Activated CD8-positive, alpha-beta memory T cell treated with anti-CD3 and anti-CD28 coated beads for 48 hours (primary cell): ENCODE measurements at places on chromosomes 11 and 22.

- no peak for DNase-seq
These were observed 41.9 kb upstream of the PCF11 start for GRCh38 chr11:83115026-83115425.

GRCh38 chr11:2529636-2530035 lies 84.8 kb downstream of the KCNQ1 start:
- DNase-seq: no peak

- no peak for DNase-seq
These were observed 37.0 kb downstream of the TENM4 start for GRCh38 chr11:79403839-79404238.

DNA sequence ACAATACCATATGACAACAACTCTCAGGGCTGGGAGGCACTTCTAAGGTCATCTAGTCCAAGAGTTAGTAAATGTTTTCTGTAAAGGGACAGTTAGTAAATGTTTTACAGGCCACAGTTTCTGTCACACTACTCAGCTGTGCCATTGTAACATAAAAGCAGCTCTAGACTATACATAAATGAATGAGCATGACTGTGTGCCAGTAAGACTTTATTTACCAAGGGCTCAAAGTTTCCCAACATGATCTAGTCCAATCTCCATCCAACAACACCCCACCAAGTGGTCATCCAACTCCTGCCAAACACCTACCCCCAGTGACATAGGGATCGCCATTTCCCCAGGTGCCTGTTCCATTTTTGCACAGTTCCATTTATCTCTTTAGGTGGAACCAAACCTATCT lies 12.1 kb downstream of the SERGEF start:
- DNase-seq: no peak

- DNase-seq: no peak
These were observed 41.6 kb upstream of the PRAME start for GRCh38 chr22:22600531-22601261.

- DNase-seq: no peak
These were observed 40.1 kb upstream of the TIMP3 start for GRCh38 chr22:32761251-32761903.

DNA sequence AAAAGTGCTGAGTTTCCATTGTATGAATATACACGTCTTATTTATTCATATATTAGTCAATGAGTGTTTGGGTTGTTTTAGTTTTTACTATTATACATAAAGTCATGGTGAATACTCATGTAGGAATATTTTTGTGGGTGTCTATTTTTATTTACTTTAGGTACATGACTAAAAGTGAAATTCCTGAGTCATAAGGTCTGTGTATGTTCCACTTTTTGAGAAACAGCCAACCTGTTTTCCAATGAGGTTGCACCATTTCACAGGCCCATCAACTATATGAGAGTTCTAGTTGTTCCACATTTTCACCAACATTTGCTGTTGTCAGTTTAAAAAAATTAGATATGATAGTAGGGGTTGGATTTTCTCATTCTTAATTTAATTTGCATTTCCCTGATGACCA lies 6.6 kb upstream of the OR6X1 start:
- DNase-seq: no peak

DNA sequence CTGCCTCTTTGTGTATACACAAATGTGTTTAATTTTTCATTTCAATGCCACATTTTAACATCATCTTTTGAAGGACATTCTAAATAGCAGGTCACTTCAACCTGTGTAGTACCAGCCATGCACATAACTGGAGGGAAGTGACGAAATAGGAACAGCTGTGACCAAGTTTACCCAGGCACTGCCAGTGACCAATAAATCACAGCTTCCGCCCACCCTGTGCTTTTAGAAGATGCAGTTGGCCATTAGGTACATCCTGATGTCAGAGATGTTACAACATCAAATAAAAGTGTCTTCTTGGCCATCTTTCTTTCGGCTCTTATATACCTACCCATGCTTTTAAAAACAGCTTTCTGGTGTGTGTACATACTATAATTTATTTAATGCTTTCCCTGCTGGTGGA lies 7.8 kb downstream of the LDLRAD3 start:
- no peak for DNase-seq
